Activated T-cell treated with anti-CD3 and anti-CD28 coated beads for 4 hours (primary cell): ENCODE measurements at places on chromosomes 7 and 10.

GRCh38 chr7:101817471-101818286 lies at the start of gene CUX1:
CUX1 (plus strand) TSS chr7:101817626; CDS start chr7:101817640, 14 bp downstream.
- DNase-seq, result peak; percentile 21

DNA sequence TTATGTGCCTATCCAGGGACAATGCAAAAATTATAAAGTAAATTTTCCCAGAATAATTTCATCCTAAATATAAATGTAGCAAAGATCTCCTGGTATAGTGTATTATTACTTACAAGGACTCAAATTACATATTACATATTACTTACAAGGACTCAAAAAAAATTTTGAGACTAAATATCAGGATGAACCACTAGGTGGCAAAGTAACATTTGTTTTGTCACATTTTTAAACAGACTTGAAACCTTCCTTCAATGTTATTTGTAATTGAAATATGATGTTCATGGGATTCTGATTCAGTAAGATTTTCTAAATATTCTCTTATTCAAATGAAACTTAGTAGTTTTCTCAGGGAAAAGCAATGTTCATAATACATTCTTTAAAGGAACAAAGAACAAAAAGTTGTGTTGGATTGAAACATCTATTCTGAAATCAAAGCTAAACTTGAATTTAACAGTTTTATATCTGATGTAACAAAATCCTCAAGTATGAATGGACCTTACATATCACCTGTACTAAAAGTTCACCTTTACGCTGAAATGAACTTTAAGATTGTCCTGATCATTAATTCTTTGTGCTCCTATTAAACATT lies 74.3 kb upstream of the GNAI1 start:
- DNase-seq, result no peak

DNA sequence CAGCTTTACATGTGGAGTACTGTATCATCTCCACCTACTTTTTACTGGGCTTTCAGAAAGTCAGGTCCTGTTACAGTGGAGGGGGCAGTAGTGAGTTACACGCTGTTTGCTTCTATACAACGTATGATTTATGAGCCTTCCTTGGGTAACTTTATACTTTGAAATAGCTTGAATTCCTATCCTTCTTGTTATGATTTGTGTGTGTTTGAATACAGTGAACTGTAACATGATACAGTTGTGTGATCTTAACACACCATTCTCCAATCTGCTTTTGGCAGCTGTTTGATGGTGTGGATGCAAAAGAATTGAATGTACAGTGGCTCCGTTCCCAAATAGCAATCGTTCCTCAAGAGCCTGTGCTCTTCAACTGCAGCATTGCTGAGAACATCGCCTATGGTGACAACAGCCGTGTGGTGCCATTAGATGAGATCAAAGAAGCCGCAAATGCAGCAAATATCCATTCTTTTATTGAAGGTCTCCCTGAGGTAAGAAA lies 41.7 kb downstream of the SP8 start:
- no peak for DNase-seq

- no peak for DNase-seq
These were observed 4.5 kb downstream of the NEUROG3 start for GRCh38 chr10:69568472-69569395.

GRCh38 chr10:26881600-26882331 lies 21.0 kb upstream of the ABI1 start:
- no peak for DNase-seq

- DNase-seq, result no peak
These were observed 167.4 kb upstream of the PRSS58 start for GRCh38 chr7:142425281-142425680.

GRCh38 chr7:19322002-19322401 lies 176.8 kb upstream of the FERD3L start:
- DNase-seq, result no peak

GRCh38 chr7:132240262-132240661 lies 336.0 kb downstream of the PLXNA4 start:
- DNase-seq, result no peak

DNA sequence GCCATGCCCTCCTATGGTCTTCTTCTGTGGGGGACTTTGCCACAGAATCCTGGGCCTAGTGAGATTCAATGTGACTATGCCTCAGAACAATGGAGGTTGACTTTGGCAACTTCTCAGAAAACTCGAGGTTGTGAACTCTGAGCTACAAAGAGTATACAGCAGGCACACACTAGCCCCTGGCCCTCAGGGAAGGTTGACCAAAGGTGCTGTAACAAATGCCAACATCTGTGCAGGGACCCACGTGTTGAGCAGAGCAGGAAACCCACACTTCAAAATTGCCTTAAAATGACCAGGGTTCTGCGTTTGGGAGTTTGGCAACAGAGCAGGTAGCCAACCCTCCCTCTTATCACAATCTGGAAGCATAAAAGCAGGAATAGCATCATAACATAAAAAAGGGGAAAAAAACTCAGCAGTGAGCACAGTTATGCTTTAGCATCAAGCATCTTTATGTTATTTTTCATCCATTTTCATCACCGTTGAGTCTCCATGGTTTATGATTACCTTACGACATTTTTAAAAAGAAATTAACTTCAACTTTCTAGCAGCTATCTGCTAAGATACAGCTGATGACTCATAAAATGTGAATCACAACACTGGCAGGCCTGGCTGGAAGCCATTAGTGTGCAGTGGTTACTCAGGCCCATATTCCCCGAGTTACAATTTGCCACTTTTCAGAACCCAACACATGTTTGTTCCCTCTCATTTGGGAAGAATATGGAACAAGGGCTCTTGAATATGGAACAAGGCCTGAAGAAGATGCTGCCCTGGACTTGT lies 11.1 kb downstream of the PRLHR start:
- no peak for DNase-seq

GRCh38 chr7:145224775-145225174 lies 388.9 kb upstream of the TPK1 start:
- no peak for DNase-seq
